Stimulated activated CD4-positive, alpha-beta T cell treated with anti-CD3 and anti-CD28 coated beads, Interleukin-1b, Interleukin-23, amount 100 ng/mL, for 48 hours (primary cell): ENCODE measurements at places on chromosomes 1 and 21.
A peak's percentile ranks its signal among the peaks of the same experiment; 100 is the strongest.

DNA sequence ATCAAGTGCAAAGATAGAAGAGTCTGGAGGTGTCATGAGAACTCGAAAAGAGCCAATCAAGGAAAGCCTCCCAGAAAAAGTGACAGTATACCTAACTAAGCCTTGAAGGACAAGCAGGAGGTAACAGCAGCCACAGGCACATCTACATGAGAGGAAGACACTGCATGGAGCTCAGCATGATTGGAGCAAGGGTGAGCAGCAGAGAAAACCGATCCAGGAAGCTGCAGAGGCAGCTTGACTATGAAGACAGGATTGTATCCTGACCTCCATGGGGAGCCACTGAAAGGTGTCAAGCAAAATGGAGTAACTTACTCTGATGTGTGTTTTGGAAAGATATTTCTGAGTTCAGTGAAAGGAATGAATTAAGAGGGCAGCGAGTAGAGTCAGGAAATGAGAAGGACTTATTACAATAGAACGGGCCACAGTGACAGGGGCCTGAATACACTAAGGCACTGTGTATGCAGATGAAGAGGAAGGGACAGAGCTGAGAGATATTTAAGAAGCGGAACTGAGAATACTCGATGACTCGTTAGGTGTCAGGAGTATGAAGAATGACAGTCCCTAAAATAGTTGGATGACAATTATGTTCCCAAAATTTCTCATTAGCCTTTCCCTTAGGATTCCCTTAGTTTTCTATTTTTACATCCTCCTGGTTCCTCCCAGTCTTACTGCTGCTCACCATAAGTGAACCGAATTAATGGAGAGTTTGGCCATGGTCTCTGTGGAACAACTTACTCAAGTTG is 139.3 kb upstream of the NFIA start:
- no peak for DNase-seq

DNA sequence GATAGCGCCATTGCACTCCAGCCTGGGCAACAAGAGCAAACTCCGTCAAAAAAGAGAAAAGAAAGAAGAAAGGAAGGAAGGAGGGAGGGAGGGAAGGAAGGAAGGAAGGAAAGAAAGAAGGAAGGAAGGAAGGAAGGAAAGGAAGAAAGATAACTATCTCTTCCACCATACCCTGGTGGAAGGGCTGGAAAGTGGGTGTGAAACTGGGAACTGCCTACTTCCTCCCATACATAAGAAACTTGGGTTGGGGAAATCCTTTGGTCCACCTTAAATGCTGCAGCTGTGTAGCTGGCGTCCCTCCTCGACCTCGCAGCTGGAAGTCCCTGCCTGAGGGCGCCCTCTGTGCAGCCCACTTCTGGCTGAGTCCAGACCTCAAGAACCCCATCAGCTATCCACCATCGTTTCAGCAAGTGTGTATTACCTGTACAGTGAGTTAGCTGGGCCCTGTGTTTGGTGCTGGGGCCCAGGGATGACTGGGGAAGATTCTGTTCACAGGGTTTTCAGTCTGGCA is 4.6 kb upstream of the FAM167B start:
- no peak for DNase-seq

- DNase-seq: no peak
Measured at GRCh38 chr1:178885869-178886268, 15.0 kb upstream of the ANGPTL1 start.

DNA sequence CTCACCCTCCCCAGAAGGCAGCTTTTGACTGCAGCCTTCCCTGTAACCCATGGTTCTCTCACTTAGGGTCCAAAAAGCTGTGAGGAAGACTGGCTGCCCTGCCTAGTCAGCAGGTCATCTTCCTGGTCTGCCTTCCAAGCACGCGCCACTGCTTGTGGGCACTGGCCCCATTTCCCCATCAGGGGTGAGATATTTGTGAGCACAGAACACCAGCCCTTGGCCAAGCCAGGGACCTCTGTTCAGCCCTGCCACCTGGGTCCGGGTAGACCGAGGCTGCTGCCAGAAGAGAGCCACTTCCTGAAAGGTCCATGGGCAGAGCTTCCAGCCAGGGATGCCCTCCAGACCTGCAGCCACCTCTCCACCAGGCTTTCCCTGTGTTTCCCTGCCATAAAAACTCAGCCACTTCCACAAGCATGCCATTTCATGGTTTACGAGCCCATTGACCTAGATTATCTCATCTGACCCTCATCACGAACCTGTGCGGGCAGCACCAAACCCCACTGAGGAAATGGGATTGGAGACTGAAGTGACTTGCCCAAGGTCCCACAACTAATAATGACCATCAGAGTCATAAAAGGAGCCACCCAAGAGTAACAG is 40.5 kb downstream of the GLIS1 start:
- DNase-seq: no peak

DNA sequence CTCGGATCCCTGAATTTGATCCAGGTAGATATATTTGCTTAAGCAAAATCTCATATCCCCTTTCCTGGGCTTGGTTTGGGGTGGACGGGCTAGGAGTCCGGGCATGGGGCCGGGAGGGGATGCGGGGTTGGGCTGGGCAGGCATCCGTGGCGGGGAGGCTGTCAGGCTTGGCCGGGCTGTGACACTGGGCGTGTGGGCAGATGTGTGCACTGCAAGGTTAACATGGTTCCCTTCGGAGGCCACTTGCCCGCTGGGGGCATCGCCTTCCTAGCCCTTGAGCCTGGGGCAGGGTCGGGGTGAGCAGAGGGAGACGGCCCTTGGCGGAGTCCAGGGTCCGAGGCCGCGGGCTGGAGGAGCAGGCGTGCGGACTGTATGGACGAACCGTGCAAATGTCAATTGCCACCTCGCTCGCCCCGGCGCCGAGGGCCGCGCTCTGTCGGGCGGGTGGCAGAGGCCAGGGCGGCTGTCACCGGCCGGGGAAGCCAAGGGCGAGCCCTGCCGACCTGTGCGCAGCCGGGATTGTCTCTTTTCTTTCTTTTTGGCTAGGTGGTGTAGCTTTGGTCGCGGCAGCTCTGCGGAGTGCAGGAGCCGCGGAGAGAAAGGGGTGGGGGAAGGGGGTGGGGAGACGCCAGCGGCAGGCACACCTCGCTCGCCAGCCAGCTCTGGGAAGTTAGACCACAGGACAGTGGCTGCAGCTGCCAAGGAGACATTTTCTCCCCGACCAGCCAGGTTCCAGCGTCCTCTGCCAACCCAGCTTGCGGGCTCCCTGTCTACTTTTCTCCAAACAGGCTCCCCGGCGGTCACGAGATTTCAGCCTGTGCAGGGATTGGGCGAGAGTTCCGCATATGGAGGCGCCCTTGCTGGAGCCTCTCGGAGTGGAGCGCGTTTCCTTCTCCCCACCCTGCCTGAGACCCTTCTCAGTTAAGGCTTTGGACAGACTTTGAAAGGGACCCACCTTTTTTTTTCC is 1.3 kb downstream of the RCOR3 start:
- DNase-seq: peak; percentile 72

- no peak for DNase-seq
Measured at GRCh38 chr1:38420666-38421065, 374.1 kb upstream of the POU3F1 start.

DNA sequence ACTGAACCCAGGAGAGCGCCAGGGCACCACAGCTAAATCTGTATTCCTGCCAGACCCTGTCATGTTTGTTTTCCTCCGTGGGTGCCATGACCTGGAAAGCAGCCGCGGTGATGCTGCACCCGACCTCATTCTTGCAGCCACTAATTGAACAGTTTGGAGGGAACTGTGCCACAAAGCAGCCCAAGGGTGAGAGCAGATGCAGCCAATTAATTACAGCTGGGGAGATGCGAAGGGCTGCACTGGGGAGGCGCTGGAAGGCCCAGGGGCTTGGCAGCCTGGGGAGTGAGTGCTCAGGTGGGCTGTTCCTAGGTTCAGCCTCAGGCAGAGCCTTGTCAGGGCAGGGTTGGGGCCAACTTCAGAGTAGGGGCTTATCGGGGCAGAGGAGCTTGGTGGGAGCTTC is 158.4 kb upstream of the CD34 start:
- DNase-seq: no peak

DNA sequence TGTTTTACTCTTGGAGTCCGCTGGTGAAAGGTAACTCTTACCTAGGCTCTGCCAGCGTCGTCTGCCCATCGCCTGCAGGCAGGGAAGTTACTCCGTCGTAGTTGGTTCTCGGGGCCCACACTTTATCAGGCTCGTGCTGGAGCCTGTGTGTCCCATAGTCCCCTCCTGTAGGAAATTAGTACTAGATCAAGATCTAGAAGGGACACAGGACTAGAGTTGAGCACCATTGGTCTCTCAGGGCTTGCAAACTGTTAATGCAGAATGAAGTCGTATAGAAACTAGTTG is 940 bp downstream of the SRRM1 start:
- DNase-seq: no peak
